Stomach (tissue), 19 donors: ENCODE measurements at places on chromosomes 5 and 9. TPM values are rescaled to one million over a fixed set of nuclear protein-coding genes. Genes with fewer than 3 reads are reported as not detected.

The LCP2 gene
- polyA plus RNA-seq = 15.4 TPM

The RANBP3L gene
- 0.93 TPM for polyA plus RNA-seq

The LCN2 gene
- 922 TPM for polyA plus RNA-seq

The FGD3 gene
- polyA plus RNA-seq = 2.3 TPM

The CDKN2B-AS1 gene
- polyA plus RNA-seq = not detected

The ZBTB34 gene
- polyA plus RNA-seq = 1.5 TPM

The CDH9 gene
- polyA plus RNA-seq = not detected

The CYLC2 gene
- not detected for polyA plus RNA-seq

The PDE8B gene
- 1.3 TPM for polyA plus RNA-seq

The STING1 gene
- polyA plus RNA-seq = 23.7 TPM

DNA sequence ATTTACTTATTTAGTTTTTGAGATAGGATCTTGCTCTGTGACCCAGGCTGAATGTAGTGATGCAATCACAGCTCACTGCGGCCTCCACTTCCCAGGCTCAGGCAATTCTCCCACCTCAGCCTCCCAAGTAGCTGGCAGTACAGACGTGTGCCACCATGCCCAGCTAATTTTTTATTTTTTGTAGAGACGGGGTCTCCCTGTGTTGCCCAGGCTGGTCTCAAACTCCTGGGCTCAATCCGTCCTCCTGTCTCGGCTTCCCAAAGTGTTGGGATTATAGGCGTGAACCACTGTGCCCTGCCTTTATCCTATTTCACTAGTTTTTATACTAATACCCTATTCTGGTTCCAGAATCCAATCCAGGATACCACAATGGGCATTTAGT is 6.8 kb downstream of the RPS14 start:
- H3K27ac ChIP-seq = no peak overlapping the region
- H3K4me1 ChIP-seq = peaks cover 26% of the 10 kb centered on the region
- peaks cover 64% of the 10 kb centered on the region for H3K36me3 ChIP-seq
- H3K27me3 ChIP-seq = no peaks in the 10 kb centered on the region
- no peak for DNase-seq

GRCh38 chr5:44365345-44365744 is 23.9 kb downstream of the FGF10 start:
- H3K4me3 ChIP-seq = no peak overlapping the region
- H3K27me3 ChIP-seq = no peaks in the 10 kb centered on the region
- H3K4me1 ChIP-seq = no peaks in the 10 kb centered on the region
- no peak for DNase-seq

DNA sequence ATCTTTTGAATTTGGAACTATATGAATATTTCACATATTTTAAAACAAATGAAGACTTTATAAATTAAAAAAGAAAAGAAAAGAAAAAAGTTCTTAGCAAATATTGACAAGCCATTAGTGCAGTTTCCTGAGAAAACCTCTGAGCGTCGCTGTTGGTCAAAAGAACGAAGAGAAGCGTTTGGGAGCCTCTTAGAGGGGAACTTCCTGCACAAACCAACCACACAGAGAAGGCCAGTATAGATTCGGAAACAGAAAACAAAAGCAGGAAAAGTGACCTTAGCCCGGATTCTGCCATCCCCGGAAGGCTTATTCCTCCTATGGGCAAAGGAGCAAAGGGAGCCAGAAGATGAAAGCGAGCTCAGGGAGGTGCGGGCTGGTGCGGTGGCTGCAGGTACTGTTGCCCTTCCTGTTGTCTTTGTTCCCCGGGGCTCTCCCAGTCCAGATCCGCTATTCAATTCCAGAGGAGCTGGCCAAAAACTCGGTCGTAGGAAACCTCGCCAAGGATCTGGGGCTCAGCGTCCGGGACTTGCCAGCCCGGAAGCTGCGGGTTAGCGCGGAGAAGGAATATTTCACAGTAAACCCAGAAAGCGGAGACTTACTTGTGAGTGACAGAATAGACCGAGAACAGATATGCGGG is at the start of gene PCDHGB2:
TSS of gene PCDHGB2 (plus strand) at position 205 of the 637 bp plus-strand sequence. CDS start at position 347, 142 bp downstream.
- peak within 1 kb of the TSS; percentile 31 for H3K4me3 ChIP-seq
- no peaks in the 10 kb centered on the region for H3K36me3 ChIP-seq
- H3K27ac ChIP-seq = no peak within 1 kb of the TSS
- no peaks in the 10 kb centered on the region for H3K4me1 ChIP-seq

DNA sequence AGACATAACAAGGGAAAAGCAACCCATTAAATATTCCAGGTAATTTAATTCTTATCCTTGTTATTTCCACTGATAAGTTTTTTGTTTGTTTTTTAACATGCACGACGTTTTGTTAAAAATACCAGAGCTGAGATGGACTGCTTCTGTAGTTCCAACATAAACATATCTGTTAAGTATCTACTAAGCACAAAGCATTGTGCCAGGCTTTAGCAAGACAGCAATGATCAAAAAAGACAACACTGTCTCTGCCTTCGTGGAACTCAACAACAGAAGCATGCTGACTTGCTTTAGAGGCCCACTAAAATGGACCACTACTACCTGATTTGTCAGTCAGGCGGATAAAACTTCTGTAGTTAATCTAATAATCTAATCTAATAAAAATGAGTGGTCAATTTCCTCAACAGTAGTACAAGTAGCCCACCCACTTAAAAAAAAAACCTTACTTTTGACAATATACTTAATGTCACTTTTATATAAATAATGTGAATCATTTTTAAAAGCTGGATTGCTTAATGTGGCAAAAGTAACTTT is 3.1 kb downstream of the RAB14 start:
- no peaks in the 10 kb centered on the region for H3K36me3 ChIP-seq
- H3K27me3 ChIP-seq = no peaks in the 10 kb centered on the region
- H3K4me3 ChIP-seq = peak overlapping the region; percentile 99
- H3K27ac ChIP-seq = no peak overlapping the region
- H3K4me1 ChIP-seq = peaks cover 68% of the 10 kb centered on the region
- DNase-seq = no peak

GRCh38 chr5:160788102-160788660 is 63.8 kb downstream of the ATP10B start:
- no peak overlapping the region for H3K27ac ChIP-seq
- DNase-seq = no peak
- H3K36me3 ChIP-seq = no peaks in the 10 kb centered on the region
- no peaks in the 10 kb centered on the region for H3K4me1 ChIP-seq
- no peak overlapping the region for H3K4me3 ChIP-seq

DNA sequence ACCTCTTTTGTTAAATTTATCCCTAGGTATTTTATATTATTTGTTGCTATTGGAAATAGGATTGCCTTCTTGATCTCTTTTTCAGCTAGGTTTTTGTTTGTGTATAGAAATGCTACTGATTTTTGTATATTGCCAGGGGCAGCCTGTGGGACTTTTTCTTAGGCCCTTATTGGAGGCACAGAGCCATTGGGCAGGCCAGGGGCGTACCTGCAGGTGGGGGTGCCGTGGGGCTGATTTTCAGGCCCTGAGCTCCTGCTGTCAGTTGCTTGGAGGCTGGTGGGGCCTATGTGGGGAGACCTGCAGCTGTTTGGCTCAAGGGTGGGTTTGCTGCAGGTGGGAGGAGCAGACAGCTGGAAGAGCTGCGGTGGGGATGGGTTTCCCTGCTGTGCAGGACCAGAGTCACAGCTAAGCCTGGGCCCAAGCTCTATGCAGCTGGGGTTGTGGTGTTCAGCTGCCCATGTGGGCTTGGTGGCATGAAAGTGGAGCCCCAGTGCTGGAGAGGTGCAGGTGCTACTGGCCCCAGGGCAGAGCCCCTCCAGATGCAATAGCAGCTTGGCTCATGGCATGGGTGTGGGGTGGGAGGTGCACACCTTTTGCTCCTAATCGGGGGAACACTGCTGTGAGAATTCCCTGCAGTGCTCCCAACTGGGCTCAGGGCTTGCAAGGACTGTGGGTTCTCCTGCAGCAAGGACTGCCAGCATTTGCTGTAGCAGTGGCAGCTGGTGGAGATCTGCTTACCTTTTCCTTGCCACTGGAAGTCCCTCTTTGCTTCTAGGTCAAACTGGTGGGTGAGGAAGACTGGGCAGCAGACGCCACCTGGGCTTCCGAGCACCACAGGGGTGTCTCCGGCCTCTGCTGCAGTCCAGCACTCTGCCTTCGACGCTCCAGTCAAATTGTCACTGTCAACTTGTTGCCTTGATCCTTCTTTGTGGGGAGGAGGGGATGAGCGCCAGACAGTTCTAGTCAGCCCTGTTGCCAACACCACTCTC is 7.6 kb upstream of the CLPTM1L start:
- no peak for DNase-seq
- no peaks in the 10 kb centered on the region for H3K36me3 ChIP-seq
- H3K27me3 ChIP-seq = no peaks in the 10 kb centered on the region
- H3K4me3 ChIP-seq = no peak overlapping the region
- no peak overlapping the region for H3K27ac ChIP-seq
- H3K4me1 ChIP-seq = no peaks in the 10 kb centered on the region

- H3K36me3 ChIP-seq = no peaks in the 10 kb centered on the region
- H3K27ac ChIP-seq = no peak overlapping the region
- no peaks in the 10 kb centered on the region for H3K4me1 ChIP-seq
- H3K4me3 ChIP-seq = no peak overlapping the region
- H3K27me3 ChIP-seq = no peaks in the 10 kb centered on the region
Measured at GRCh38 chr5:32520972-32521371, 64.4 kb upstream of the SUB1 start.

DNA sequence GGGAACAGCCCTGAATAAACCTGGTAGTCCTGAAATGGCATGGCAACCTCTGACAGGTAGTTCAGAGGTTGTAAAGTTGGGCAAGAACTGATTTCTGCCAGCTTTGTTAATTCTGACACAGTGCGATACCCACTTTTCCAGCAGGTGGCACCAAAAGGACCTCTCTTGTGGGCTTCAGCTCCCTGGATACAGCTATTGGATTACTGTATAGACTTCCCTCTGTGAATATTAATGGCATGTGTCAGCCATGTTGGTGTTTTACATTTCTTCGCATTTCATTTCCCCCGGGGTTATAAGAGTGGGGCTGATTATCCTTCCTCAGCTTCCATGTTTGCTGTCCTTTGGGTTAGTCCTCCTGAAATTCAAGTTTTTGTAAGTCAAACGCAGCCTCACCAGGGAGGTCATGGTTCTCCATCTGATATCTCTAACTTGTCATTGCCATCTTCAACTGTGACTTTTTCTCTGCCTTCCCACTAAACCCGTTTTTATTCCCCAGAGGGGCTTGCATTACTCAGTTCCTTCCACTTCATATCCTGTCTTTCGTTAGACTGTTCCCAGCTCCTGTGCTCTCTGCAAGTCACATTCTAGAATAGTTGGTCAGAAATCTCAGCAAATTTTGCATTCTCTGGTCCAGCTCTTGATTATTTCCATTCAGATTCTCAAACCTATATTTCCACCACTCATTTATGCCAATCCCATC is 135.6 kb downstream of the LIFR start:
- no peak overlapping the region for H3K4me3 ChIP-seq
- H3K4me1 ChIP-seq = no peaks in the 10 kb centered on the region
- no peak overlapping the region for H3K27ac ChIP-seq
- peak; percentile 69 for DNase-seq
- no peaks in the 10 kb centered on the region for H3K36me3 ChIP-seq
- H3K27me3 ChIP-seq = no peaks in the 10 kb centered on the region

- H3K4me1 ChIP-seq = no peaks in the 10 kb centered on the region
- H3K27me3 ChIP-seq = no peaks in the 10 kb centered on the region
- H3K4me3 ChIP-seq = no peak overlapping the region
Measured at GRCh38 chr5:109805883-109806282, 116.2 kb downstream of the MAN2A1 start.

- peaks cover 54% of the 10 kb centered on the region for H3K36me3 ChIP-seq
- no peak overlapping the region for H3K27ac ChIP-seq
- DNase-seq = no peak
Measured at GRCh38 chr9:127907867-127908659, 8.7 kb upstream of the ST6GALNAC6 start.

- no peaks in the 10 kb centered on the region for H3K4me1 ChIP-seq
- H3K36me3 ChIP-seq = no peaks in the 10 kb centered on the region
- DNase-seq = no peak
- H3K27ac ChIP-seq = no peak overlapping the region
Measured at GRCh38 chr9:14089051-14089803, 224.7 kb downstream of the NFIB start.

- no peak overlapping the region for H3K27ac ChIP-seq
- DNase-seq = no peak
- no peaks in the 10 kb centered on the region for H3K36me3 ChIP-seq
- no peaks in the 10 kb centered on the region for H3K4me1 ChIP-seq
- no peaks in the 10 kb centered on the region for H3K27me3 ChIP-seq
- H3K4me3 ChIP-seq = no peak overlapping the region
Measured at GRCh38 chr9:70617033-70617828, 202.8 kb upstream of the KLF9 start.

DNA sequence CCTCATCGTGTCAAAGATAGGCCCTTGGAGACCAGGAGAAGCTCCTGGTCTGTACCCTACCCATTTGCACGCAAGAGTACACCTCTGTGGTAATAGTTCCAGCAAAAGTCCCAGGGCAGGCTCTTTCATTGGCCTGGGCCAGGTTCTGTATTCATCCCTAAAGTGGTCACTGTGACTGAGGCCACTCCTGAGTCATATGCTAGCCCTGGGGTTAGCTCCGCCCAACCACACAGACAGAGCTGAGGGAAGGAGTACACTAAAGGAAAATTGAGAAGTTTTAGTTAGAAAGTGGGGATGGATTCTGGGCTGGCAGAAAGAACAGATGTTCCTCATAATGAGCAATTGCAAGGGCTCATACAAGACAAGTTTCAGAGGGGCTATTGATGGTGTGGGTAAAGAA is 206.7 kb downstream of the ARHGAP26 start:
- H3K27ac ChIP-seq = no peak overlapping the region
- no peak for DNase-seq
- H3K4me3 ChIP-seq = no peak overlapping the region
- H3K36me3 ChIP-seq = no peaks in the 10 kb centered on the region

- H3K4me1 ChIP-seq = peaks cover 35% of the 10 kb centered on the region
- H3K4me3 ChIP-seq = no peak overlapping the region
- no peaks in the 10 kb centered on the region for H3K36me3 ChIP-seq
- peak; percentile 62 for DNase-seq
- peak overlapping the region; percentile 59 for H3K27ac ChIP-seq
- H3K27me3 ChIP-seq = no peaks in the 10 kb centered on the region
Measured at GRCh38 chr5:124906339-124907097, 160.1 kb upstream of the ZNF608 start.
